ENCODE measurements at places on chromosomes 1 and 21. TPM values are rescaled to one million over a fixed set of nuclear protein-coding genes. Genes with fewer than 3 reads are reported as not detected.

Gene NR1I3
- total RNA-seq, result not detected

Gene CD1B
- total RNA-seq, result not detected

Gene GBP1
- 32.0 TPM for total RNA-seq

Gene ZFP69B
- 2.4 TPM for total RNA-seq

Gene OLFML2B
- total RNA-seq, result 0.33 TPM

Gene F5
- total RNA-seq, result 0.45 TPM

Gene TMPRSS3
- total RNA-seq, result not detected

Gene FAM72B
- 1.9 TPM for total RNA-seq

Gene OR2L13
- not detected for total RNA-seq

Gene ADCY10
- 0.42 TPM for total RNA-seq

Gene PKN2
- 50.1 TPM for total RNA-seq

Gene ETV3L
- not detected for total RNA-seq

Gene UBXN10
- total RNA-seq, result 2.5 TPM

- no peak for DNase-seq
These were observed 1.1 kb upstream of the UAP1 start for GRCh38 chr1:162560303-162561036.

GRCh38 chr1:94456736-94457135 lies 38.5 kb downstream of the ABCD3 start:
- no peak for DNase-seq

GRCh38 chr1:174008269-174008668 lies 13.9 kb downstream of the RC3H1 start:
- no peak for DNase-seq

DNA sequence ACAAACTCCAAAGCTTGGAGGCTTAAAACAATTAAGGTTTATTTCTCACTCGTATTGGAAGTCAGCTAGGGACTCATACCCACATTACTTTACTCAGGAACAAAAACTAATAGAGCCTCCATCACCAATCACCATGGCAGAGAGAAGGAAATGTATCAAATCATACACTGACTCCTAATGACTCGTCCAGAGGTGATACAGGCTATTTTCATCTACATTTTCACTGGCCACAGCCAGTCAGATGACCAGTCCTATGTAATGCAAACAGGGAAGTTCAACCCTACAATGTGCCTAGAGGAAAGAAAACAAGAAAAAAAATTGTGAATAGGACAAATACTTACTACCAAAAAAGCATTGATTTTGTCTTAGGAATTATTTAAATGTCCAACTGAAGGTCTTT lies 110.3 kb downstream of the SEC16B start:
- DNase-seq, result no peak

GRCh38 chr1:148289647-148290046 lies 137.6 kb upstream of the NBPF11 start:
- DNase-seq, result no peak

DNA sequence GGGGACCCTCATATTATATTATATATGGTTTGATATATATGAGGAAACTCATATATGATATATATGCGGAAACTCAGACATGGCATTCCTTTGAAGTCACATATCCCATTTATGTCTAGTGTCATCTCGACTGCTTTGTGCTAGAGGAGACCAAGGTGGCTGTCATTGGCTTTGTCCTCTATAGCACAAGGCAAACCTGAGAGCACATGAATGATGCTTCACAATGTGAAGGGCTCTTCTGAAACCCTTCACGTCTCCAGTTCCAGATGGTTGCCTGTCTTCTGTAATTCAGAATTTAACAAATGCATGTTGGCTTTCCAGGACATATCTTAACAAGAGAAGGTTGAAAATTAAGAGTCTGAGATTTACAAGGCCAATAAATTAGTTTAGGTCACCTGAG lies 303.6 kb downstream of the BARHL2 start:
- DNase-seq, result no peak

- DNase-seq, result no peak
These were observed 352.0 kb upstream of the C1orf87 start for GRCh38 chr1:60425528-60425927.

- no peak for DNase-seq
These were observed 81.3 kb upstream of the RGS4 start for GRCh38 chr1:162987866-162988265.

DNA sequence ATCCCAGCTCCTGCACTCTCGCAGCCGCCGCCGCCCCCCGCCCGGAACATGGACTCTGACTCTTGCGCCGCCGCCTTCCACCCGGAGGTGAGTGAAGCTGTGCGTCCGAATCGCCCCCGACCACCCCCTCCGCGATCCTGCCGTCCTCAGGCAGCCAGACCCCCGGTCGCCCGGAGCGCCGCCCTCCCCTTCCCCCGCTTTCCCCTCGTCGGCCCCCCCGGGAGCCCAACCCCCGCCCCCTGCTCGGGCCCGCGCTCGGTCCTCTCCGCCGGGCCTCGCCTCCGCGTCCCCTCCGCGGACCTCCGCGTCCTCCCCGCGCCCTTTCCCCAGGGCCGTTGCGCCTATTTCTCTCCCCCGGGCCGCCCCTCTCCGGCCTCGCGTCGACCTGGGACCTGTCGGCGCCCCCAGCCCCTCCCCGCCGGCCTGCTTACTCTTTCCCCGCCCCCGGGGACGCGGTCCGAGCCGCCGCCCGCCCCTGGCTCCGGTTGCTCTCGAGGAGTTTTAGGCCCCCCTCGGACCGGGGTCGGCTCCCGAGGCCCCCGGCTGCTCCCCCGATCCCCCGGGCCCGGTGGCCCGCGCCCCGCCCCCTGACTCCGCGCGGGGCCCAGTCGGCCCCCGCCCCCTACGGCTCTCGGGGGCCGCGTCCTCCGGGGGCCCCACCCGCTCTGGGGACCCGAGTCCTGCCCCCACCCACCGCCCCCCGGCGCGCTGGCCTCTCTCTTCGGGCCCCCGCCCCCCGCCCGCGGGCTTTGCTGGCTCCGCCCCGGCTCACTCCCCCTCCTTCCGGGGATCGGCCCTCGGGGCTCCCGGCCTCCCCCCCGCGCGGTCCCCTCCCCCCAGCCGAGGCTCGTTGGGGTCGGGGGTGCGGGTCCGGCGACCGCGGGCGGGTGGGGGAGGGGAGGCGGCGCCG lies 743 bp downstream of the PHF13 start:
- peak; percentile 65 for DNase-seq

DNA sequence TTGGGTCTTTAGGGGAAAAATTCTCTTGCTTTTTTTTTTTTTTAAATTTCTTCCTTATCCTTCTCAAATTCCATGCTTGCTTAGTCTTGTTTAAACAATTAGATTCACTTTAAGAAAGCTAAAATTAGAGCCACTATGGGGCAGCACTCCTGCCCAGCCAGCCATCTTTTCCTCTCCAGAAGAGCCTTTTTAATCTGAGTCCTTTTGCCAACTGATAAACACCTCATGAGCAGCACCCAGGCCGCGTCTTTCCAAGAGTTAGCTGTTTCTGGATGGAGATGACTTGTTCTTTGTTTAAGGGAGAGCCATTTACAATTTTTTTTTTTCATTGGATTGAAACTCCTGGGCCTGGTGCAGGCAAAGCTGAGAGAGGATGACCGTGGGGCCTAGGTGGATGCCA lies 53.3 kb upstream of the TSPAN2 start:
- DNase-seq, result no peak

DNA sequence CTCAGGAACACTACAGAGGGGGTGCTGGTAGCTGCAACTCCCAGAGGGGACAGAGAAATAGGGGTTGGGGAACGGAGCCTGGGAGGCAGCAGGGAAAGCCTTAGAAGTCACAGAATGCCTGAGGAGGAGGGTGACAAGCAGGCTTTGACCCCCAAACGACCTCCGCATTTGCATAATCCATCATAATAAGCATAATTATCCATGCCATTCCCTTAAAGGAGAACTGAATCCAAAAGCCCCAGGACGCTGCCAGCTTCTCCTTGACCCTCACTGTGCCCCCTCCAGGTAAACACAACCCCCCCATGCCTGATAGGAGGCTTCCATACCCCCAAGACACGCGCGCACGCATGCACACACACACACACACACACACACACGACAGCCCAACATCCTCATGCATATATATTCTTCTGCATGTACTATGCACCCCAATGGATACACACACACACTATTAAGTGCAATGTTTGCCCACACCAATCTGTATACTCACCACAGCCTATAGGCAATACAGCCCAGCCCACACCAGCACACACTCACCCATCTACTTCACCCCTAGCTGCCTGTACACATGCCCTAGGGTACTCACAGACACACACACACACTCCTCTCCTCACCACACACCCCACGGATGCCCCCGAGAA lies 27.8 kb downstream of the SDC3 start:
- DNase-seq, result no peak

GRCh38 chr1:197768014-197768805 lies 7.1 kb downstream of the DENND1B start:
- DNase-seq, result no peak

DNA sequence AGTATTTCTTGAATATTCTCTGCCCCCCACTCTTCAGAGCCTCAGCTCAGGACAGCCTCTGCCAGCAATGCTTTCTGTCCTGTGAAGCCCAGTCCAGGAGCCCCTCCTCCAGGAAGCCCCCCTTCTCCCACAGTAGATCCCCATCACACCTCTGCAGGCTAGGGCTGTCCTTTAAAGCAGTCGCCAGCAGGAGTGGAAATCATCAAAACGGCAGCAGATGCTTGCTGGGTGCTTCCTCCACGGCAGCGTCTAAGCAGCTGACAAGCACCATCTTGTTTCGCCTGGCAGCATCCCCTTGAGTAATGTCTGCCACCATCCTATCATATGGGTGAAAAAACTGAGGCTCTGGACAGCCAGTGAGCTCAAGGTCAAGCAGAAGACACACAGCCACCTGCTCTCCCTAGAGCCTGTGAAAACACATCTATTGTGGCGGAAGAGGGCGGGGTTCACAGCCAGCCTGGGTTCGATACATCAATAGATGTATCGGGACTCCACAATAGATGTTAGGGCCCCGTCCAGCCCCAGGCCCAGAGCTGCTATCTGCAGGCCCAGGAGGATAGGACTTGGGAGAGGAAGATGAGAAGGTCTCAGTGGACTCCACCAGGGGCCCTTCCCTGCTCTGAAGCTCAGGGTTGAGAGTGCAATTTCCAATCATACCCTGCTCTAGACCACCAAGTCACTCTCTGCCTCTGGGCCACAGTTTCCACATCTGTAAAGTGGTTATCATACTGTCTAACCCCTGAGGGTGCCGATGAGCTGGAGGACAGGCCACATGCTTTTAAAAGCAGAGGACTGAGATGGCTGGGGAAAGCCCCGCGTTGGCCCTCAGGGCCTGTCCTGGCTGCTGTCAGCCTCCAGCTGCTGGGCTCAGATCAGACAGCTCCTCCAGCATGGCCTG lies 17.5 kb downstream of the RUNX3 start:
- peak; percentile 61 for DNase-seq

DNA sequence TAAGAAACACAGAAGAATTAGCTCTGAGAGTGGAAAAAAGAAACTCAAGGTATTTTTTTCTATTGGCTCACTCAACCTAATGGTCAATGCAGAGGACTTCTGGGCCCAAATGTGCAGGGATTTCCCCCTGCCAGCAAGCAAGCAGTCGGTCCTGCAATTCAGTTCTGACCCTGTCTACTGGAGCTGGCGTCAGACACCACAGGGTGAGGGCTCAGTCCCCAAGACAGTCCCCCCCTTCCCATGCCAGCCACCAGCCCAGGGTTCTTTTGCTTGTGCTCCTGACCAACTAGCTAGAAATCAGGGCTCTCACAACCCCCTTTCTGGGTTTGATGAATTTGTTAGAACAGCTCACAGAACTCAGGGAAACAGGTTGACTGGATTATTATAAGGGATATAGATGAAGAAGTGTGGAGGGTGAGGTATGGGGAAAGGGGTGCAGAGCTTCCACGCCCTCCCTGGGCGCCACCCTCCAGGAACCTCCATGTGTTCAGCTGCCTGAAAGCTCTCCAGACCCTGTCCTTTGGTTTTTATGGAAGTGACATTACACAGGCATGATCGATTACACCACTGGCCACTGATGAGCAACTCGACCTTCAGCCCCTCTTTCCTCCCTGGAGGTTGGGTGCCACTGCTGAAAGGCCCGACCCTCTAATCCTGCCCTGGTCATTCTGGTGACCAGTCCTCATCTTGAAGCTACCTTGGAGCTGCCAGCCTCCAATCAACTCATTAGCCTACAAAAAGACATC lies 22.5 kb upstream of the PWP2 start:
- peak; percentile 32 for DNase-seq

DNA sequence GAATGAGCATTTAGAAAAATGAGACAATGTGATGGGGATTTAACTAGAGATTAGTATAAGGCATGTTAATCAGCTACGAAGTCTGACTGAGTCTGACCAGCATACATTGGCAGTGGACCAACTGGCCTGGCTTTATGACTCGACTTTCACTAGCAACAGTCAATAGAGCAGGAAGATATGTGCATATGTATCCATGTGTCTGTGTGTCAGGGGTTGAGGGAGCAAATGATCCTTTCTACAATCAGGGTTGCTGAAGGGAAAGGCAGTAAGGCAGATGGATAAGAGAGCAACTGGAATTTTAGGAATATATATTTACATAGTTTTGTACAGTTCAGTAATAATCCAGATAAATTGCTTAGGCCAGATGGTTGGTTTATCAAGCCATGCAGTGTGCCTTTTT lies 645.6 kb downstream of the PLA2G4A start:
- no peak for DNase-seq

DNA sequence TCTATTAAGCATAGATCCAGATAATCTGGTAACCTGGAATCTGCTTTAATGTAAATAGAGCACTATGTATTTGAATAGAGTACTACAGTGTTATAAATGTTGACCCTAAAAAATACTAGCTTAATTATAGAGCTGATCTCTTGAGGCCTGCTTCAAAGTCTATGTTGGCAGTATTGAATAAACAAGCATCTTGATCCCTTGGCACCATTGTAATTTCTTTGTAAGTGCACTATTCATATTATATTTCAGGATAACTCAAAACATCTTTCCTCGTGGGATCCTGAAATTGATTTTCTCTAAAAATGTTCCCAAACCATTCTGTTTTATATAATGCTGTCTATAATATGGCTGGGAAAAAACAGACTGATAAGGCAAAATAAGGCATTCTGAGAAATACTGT lies 10.8 kb downstream of the CTTNBP2NL start:
- DNase-seq, result no peak

Measured in natural killer cell (primary cell).